ENCODE measurements at places on chromosomes 2 and 18. TPM values are rescaled to one million over a fixed set of nuclear protein-coding genes. Genes with fewer than 3 reads are reported as not detected.

- DNase-seq: no peak
Measured at GRCh38 chr18:21702602-21703001, 2.0 kb downstream of the ABHD3 start.

DNA sequence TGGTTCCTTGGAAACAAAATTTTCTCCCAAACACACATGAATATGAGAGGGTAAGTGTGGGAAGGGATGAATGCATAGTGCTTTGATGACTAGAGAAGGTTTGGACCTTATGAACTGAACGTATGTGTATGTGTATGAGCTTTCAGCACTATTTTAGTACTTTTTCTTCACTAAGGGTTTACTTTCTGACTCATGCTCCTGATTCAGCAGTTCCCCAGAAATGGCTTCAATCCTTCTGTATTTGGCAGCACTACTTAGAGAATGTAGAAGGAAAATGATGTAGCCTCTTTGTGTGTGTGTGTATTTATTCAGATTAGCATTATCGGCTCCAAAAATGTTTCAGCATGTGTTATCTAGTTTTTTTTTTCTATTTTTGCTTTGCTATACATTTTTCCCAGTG lies 22.2 kb downstream of the KCNJ3 start:
- DNase-seq: no peak

- DNase-seq: no peak
Measured at GRCh38 chr18:72456802-72457201, 87.3 kb downstream of the CBLN2 start.

DNA sequence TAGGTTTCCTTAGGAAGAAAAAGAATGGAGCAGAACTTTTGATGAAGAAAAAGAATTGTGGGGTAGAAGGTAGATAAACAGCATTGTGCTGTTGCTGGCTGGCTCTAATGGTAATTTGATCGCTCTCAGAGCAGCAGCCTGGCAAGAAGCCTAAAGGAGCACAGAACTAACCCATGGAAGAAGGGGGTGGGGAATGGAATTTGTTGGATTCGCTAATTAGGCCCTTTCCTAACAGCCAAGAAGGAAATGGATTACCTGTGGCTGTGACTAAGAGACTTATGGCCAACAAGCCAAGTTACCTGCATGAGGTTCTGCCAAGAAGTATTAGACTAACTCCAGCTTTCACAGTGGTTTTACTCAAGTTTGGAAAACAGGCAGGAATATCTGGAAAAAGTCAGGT lies 210.6 kb downstream of the IKZF2 start:
- no peak for DNase-seq

DNA sequence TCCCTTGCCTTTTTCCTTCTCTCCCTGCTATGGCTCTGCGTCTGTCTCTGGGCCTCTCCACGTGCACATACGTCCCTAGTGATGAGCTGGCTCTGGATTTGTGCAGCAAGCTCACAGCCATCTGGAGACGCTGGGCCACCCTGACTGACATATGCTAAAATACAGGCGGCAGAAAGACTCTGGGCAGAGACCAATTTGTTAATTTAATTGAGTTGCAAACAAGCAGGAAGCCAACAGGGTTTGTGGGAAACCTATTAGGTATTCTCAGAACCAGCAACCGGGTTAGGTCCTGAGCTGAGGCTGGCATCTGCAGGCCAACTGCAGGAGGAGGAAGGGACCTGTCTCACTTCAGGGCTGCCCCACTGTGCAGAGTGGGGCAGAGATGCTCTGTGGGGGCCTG lies 53.5 kb upstream of the SMAD2 start:
- no peak for DNase-seq

DNA sequence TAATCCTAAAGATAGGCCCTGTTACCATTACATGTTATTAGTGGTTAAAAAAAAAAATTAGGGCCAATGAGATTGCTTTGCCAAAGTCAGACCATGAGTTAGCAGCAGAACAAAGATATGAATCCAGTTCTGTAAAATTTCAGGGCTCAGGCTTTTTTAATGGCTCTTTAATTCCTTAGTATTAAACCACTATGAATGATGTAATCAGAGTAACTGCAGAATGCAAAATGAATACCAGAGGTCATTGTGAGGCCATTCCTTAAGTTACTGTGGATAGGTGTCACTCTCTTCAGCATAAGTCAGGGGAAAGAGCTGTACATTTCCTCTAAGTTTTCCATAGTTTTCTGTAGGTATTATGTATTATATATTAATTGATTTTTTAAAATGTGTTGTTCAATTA lies 42.2 kb upstream of the TBR1 start:
- DNase-seq: no peak

- no peak for DNase-seq
Measured at GRCh38 chr2:168766600-168766999, 35.8 kb upstream of the NOSTRIN start.

GRCh38 chr2:68692511-68692910 lies 42.1 kb upstream of the ARHGAP25 start:
- no peak for DNase-seq

The MTA3 gene
- 8.2 TPM for polyA plus RNA-seq

The CCDC68 gene
- polyA plus RNA-seq: not detected

The LHCGR gene
- not detected for polyA plus RNA-seq

The KIF5C gene
- 0.50 TPM for polyA plus RNA-seq

The IL37 gene
- polyA plus RNA-seq: not detected
